Right atrium auricular region (tissue), 2 donors: ENCODE measurements at places on chromosomes 16 and 17. TPM values are rescaled to one million over a fixed set of nuclear protein-coding genes. Genes with fewer than 3 reads are reported as not detected.

DNA sequence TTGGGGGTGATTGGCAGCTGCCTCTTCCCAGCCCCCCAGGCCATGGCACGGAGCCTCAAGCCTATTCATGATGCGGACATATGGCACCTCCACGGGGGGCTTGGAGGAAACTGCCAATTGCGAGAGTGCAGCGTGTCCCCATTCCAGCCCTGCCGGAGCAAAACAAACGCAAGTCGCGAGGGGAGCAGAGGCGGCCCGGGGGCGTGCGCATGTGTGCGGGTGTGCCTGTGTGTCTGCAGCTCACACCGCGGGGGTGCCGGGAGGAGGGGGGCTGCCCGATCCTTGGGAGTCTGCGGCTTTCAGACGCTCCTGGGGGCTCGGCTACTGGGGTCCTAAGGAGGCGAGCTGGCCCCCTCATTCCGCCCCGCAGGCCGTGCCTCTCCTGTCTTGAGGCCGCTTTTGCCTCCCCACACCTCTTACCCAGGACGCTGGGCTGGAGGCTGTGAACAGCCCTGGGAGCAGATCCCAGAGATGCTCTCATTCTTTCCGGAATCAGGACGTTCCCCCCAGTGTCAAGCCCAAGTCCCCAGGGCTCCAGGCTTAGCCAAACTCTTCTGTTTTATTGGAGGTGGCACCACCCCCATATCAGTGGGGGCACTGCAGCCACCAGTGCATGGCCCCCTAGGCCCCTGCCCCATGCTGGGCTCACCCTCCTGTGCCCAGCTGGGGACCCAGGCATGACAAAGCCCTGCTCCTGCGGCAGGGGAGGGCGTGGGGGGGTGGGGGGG lies 29.1 kb downstream of the ENDOV start:
- H3K36me3 ChIP-seq: no peaks in the 10 kb centered on the region
- DNase-seq: no peak
- H3K4me1 ChIP-seq: no peaks in the 10 kb centered on the region

- DNase-seq: no peak
- no peaks in the 10 kb centered on the region for H3K36me3 ChIP-seq
- no peaks in the 10 kb centered on the region for H3K27me3 ChIP-seq
- no peak overlapping the region for H3K27ac ChIP-seq
- H3K4me1 ChIP-seq: no peaks in the 10 kb centered on the region
These were observed 222.5 kb downstream of the FOXL1 start for GRCh38 chr16:86800894-86801293.

DNA sequence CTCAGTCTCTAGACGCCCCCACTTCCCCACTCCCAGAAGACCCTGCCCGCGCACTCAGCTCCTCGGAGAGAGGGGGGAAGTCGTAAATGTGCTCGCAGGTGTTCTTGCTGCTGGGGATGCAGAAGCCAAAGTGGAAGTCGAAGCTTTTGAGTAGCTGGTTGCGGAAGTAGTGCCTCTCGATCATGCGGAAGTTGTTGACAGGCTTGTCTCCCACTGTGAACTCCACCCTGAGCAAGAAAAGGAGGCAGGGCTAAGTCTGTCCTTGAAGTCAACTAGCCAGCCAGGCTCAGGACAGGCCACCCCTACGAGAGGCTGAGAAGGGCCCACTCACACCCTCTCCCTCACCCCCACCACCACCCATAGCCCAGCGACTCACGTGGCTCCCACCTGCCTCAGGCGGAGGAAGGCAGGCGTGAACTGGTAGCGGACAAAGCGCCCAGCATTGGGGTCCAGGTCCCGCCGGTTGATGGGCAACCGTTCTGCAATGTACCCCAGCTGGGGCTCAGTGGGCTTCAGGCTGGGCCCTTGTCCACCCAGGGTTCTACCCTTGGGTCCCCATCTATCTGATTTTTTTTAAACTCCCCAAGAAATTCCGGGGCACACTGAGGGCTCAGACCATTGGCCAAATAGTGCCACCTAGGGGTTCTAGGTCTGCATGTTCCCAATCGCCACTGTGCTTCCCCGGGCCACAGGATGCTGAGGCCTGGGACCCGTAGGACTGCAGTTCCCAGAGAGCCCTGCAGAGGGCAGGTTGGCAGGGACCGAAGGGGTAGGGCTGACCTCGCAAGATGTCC lies 4.6 kb downstream of the UNC119 start:
- peaks cover 12% of the 10 kb centered on the region for H3K36me3 ChIP-seq
- H3K27ac ChIP-seq: no peak overlapping the region
- H3K4me1 ChIP-seq: no peaks in the 10 kb centered on the region

- H3K36me3 ChIP-seq: no peaks in the 10 kb centered on the region
- H3K4me3 ChIP-seq: no peak overlapping the region
- H3K27me3 ChIP-seq: no peaks in the 10 kb centered on the region
- DNase-seq: no peak
These were observed 112.4 kb downstream of the XYLT1 start for GRCh38 chr16:17358355-17358754.

- no peak overlapping the region for H3K4me3 ChIP-seq
- DNase-seq: no peak
- H3K27ac ChIP-seq: no peak overlapping the region
- H3K36me3 ChIP-seq: peaks cover 22% of the 10 kb centered on the region
- no peaks in the 10 kb centered on the region for H3K4me1 ChIP-seq
- no peaks in the 10 kb centered on the region for H3K27me3 ChIP-seq
These were observed 219.8 kb downstream of the KATNIP start for GRCh38 chr16:27769561-27770255.

DNA sequence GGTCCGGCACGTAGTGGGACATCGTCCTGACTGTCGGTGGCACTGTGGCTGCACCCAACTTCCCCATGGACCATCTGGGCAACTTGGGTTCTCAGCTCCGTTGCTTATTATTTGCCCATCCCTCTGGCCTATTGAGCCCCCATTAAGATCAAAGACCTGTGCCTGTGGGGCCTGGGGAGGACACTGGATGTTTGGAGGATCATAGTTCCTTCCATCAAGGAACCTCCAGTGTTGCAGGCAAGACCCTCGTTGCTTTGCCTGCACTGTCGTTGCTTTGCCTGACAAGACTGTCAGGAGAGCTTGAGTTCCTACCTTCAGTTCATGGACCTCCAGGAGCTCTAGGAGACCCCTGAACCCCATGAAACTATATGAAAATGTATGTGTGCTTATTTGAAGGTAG lies 127.2 kb downstream of the CCDC144A start:
- no peak overlapping the region for H3K4me3 ChIP-seq
- no peaks in the 10 kb centered on the region for H3K36me3 ChIP-seq
- no peaks in the 10 kb centered on the region for H3K4me1 ChIP-seq
- no peaks in the 10 kb centered on the region for H3K27me3 ChIP-seq

DNA sequence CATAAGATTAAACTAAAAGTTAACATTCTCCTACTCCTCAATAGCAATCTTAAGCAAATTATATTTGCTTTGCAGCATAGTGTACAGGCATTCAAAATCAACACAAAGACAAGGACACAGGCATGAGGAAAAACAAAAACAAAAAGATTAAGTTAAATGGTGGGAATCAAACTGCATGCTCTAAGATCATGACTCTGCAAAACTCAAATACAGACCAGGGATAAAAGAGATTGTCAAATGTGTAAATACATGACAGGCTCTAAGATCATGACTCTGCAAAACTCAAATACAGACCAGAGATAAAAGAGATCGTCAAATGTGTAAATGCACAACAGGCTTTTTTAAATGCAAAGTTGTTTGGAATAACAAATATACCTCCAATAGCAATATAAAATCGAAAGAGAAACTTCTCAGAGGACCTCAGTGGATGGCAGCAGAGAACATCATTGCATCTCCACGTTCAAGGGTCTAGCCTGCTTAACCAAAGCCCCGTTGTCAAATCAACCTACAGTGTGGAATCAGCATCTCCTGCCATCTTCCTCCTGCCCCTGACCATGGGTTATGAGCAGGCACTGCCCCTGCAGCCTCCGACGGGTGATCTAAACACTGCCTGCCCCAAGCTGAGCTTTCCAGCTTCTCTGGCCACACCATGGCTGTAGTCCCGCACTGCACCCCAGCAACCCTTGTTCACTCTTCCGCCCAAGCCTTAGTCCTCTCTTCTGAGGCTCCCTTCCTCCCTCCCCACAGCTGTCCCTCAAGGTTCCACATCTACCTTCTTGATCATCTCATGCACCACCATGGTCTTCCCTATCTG lies 446.1 kb downstream of the SOX9 start:
- no peaks in the 10 kb centered on the region for H3K36me3 ChIP-seq
- H3K27ac ChIP-seq: no peak overlapping the region
- H3K27me3 ChIP-seq: no peaks in the 10 kb centered on the region
- H3K4me1 ChIP-seq: no peaks in the 10 kb centered on the region
- no peak overlapping the region for H3K4me3 ChIP-seq
- DNase-seq: no peak

GRCh38 chr17:13537167-13537731 lies 64.5 kb downstream of the HS3ST3A1 start:
- no peak overlapping the region for H3K27ac ChIP-seq
- no peak for DNase-seq
- no peaks in the 10 kb centered on the region for H3K4me1 ChIP-seq
- no peak overlapping the region for H3K4me3 ChIP-seq

DNA sequence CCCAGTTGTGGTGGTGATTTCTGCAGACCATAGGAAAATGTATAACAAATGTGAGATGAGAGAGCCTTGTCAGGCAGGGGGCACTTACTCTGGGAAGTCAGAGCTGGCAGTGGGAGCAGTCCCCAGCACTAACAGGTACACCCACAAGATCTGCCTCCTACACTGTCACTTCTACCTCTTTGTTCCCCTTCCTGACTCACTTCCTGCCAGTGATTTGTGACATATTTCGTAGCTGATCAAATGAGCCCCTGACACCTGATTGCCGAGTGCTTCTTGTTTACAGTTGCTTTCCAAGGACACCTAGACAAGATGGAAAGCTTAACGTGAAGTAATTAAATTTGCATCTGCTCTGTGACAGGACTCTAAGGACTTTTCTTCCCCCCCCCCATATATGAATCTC lies 40.5 kb downstream of the FTO start:
- no peaks in the 10 kb centered on the region for H3K27me3 ChIP-seq
- no peak overlapping the region for H3K4me3 ChIP-seq
- no peak overlapping the region for H3K27ac ChIP-seq
- no peaks in the 10 kb centered on the region for H3K36me3 ChIP-seq

DNA sequence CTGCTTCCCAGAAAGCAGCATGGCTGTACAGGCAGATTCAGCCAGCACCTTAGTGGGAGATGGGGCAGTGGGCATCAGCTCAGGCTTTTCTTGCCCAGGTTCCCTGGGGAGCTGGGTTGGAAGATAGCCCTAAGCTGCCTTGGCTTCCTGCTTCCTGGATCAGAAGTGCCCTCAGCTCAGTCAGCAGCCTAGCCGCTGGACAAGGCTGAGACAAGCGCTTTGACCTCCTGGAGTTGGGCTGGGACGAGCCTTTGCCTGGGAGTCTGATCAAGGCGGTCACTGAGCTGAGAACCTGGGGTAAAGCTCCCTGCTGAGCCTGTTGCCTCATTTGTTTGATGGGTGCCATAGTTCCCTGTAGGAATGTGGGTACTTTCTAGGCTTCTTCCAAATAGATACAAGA lies 190.0 kb downstream of the RAB11FIP4 start:
- H3K36me3 ChIP-seq: no peaks in the 10 kb centered on the region
- H3K4me3 ChIP-seq: no peak overlapping the region
- H3K4me1 ChIP-seq: no peaks in the 10 kb centered on the region
- no peaks in the 10 kb centered on the region for H3K27me3 ChIP-seq
- peak overlapping the region; percentile 87 for H3K27ac ChIP-seq

DNA sequence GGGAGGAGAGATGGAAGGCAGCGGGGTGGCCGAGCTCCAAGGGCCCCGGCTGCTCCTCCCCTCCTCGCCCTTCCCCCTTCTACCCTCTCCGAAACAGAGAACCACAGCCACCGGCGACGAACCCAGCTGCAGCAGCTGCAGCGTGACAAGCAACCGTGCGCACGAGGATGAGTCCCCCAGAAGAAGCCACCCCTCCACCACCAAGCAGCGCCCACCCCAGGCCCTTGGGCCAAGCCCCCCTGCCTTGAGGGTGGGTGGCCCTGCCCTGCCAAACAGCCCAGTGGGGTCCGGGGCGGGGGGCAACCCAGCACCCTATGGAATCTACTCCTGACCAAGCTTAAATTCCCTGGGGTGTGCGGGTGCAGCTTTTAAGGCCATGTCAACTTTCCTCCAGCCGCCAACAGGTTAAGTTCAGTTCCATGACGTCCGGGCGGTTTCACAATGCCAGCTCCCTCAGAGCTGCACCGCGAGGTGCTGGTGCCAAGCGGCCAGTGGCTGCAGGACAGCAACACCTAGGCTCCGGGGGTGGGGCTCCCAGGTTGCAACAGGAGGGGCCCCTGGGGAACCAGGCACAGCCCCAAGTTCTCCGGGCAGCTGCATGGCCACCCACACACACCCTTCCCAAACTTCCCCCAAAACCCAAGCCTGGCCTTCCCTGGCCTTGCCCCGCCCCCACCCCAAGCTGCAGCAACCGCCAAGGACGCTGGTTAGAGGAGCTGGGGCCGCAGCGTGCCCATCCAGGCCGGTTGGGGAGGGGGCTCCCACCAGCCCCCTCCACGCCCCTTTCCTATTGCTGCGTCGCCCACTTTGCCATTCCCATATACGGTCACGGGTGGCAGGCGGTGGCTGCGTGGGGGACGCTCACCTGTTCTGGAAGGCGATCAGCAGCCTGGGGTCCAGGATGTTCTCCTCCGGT lies 2.0 kb downstream of the CBX4 start:
- H3K4me1 ChIP-seq: peaks cover 3% of the 10 kb centered on the region
- peak overlapping the region; percentile 96 for H3K27ac ChIP-seq
- H3K4me3 ChIP-seq: peak overlapping the region; percentile 86
- DNase-seq: peak; percentile 81
- peaks cover 20% of the 10 kb centered on the region for H3K36me3 ChIP-seq
- peaks cover 16% of the 10 kb centered on the region for H3K27me3 ChIP-seq

DNA sequence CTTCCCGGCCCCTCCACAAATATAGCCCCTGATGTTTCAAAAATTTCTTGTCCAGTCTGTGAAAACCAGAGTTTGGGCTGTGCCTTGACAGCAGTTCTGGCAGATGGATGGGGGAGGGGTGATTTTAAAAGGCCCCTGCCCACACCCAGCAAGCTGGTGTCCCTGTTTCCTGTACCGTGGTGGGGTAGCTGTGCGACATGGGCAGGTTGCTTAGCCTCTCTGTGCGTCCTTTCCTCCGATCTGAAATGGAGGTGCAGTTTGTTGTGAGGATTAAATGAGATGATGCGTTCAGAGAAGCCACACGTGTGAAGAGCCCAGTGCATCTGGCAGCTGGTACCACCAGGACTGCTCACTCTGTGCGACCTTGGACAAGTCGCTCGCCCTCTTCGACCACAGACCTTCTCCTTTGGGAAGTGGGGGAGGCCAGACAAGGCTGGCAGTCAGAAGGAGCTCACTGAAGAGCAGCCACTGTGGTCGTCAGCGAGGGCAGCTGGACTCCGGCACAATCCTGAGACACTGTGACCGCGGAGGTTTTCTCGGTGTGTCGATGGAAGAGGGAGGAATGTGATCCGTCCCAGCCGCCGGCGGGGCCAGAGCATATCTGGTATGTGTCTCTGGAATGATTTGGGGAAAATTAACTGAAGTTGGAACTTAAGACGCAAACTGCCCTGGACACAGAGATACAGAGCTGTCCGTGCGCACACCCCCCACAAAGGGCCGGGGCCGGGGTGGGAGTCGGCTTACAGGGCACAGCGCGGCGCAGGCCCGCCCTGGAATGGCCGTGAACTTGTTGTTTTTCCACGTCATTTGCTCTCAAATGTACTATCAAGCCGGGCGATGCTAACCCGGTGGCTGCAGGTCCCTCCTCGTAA lies 721 bp upstream of the WFIKKN2 start:
- no peak for DNase-seq
- peak overlapping the region; percentile 26 for H3K4me3 ChIP-seq
- no peaks in the 10 kb centered on the region for H3K36me3 ChIP-seq

The FAM20A gene
- total RNA-seq: 4.4 TPM

The CAPNS2 gene
- total RNA-seq: not detected

The CA7 gene
- total RNA-seq: not detected

The SLFN11 gene
- total RNA-seq: 20.8 TPM

The SOST gene
- total RNA-seq: not detected

The SOX8 gene
- total RNA-seq: 1.6 TPM

The STAT3 gene
- 105 TPM for total RNA-seq
